Stimulated activated CD4-positive, alpha-beta T cell treated with anti-CD3 and anti-CD28 coated beads, TNF-alpha, amount 100 ng/mL, for 1 hour (primary cell): ENCODE measurements at places on chromosomes 5 and 9.

DNA sequence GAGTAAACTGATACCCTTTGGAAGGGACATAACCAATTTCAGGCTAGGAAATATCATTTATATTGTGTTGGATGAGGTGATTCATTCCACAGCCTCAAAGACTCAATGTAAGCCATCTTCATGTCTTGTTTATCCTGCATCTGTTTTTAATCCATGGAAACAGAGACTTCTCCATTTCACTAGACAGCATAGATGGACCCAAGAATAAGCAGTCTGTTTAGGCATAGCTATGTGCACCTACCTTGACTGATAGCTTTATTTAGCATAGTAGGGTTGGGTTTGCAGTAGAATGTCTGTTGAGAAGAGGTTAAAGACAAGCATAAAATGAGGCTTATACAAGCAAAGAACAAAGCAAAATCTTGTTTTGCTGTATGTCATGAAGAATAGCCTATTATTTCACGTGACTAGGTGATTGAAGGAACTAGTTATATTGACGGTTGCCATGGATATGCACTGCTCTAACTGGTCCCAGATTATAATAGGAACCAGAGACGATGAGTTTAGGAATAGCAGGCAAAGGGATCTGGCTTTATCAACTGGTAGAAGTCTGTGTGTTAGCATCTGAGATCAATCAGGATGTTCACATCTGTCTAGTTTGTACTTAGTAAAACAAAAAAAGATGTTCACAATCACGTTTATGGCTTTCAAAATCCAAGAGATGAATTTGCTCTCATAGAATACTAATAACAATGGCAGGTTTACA, 154.8 kb upstream of the KLF9 start:
- DNase-seq, result no peak

DNA sequence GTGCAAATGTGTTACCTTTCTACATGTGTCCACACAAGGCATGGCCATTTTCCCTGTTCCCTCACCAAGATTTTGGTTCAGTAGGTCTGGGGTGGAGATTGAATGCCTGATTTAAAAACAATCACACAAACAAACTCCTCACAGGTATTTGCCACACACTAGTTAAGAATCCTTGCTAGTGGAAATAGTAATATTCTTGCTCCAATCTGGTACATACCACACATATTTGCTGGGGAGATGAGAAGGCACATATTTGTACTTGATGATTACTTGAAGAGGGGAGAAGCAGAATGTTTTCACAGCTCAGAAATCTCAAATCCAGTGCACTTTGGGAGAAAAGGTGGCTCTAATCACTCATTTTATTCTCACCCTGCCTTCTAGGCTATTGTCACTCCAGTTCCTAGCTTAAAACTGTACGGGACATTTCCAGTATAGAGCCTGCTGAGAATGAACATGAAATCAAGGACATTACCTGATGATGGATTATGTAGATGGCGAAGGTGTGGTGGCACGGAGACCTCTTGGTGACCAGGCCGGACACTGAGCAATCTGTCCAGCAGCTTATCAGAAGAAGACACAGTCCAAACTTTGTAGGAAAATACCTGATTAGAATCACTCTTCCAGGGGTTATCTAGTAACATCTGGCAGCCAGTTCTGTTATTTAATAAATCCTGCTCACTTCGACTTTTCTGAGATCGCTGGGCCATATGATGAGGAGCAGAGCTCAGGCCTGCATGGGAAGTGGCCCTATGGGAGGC, 116.1 kb upstream of the IL6ST start:
- DNase-seq, result no peak

DNA sequence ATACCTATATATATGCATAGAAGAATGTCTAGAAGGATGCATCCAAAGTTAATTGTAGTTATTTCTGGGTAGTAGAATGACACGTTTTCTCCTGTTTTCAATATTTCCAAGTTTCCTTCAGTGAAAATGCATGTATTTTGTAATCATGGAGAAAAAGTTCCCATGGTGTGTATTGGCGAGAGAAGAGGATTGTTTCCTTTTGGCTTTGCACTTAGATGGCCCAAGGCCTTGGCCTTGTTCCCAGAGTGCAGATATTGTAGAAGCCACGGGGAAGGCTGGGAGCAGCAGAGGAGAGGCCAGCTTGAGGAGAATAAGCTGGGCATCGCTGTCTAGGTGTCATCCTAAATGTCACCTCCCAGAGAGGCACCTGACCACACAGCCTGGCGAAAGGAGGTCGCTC, 44.0 kb downstream of the IRF1 start:
- no peak for DNase-seq

DNA sequence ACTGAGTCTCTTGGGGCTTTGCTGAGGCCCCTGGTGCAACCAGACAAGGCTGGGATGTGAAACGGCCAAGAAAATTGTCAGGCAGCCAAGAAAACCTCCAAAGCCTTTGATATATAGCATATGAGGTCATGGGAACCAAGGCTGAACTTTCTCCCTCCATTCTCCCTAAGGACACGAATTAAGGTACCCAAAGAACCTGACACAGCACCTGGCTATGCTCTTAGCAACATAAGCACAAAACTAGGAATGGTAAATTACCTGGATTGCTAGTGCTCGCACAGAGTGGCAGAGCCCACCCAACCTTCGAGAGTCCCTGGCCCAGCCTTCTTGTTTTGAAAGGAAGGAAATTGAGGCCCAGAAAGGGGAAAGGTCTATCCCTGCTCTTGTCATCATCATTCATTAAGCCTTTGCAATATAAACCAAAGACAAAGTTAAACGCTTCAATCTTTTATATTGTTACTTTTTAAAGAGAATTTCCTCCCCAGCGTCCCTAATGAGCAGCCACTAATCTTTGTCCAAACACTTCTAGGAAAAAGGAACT, 220.0 kb upstream of the NR4A3 start:
- no peak for DNase-seq

DNA sequence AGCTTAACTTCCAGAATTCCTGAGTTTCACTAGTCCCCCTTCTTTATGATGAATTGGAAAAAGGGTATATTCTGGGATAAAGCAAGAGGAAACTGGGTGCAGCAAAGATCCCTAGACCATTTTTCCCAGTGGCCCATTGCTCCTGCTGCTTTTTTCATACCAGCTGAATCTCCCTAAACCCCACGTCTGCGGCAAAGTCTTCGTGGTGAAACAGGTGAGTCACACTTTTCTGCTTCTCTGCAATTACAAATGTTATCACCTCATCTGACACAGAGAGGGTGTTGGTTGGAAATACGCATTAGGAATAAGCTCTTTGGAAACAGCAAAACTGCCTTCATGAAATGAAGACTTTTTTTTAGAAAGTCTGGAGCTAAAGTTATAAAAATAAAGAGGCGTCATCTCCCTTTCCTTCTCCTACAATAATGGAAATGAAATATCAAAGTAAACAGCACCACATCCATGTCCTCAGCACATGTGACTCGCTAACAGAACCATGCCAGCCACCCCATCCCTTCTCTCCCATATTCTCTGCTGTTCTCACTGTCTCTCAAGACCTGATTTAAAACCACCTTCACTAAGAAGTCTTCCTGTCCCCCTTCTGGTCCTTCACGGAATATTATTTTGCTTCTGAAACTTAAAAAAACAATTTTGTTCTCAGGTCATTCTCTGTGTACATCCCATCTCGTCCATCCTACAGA, 39.5 kb upstream of the GLRX start:
- DNase-seq, result no peak

- DNase-seq, result no peak
These were observed 36.1 kb upstream of the OSMR start for GRCh38 chr5:38809388-38810359.

- no peak for DNase-seq
These were observed 66.1 kb downstream of the RPS23 start for GRCh38 chr5:82211855-82212572.

- DNase-seq, result no peak
These were observed 108.1 kb upstream of the SLC27A6 start for GRCh38 chr5:128857076-128857677.

DNA sequence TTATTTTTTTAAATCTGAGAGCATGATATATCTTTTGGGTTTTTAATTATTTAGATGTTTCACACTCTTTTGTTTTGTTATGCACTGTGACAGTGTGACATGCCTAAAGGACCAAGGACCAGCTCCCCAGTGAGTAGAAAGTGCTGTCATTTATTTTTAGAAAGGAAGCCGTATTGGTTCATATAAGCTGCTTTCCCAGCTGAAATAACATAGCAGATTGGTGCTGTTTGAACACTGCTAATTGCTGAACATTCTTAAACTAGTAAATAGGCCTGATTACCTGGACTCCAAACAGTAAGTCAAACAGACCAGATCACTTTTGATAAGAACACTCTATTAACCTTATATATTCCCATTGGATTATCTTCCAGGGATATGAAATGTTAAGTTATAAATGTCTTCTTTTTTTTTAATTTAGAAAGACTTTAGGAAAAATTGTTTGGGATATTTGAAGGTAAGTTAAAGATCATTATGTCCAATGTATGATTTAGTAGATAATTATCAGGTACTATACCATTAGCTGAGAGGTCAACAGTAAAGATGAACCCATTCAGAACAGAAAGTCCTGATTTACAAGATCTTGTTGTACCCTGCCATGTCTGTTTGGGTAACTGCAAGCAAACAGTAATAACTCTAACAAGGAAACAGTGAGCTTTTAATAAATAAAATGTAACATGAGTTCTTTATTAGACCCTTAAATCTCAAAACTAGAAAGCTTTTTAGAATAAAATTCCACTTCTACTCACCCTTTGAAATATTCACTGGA, 27.8 kb upstream of the ELL2 start:
- no peak for DNase-seq

GRCh38 chr9:74663439-74663838, 166.3 kb downstream of the RORB start:
- DNase-seq, result no peak

DNA sequence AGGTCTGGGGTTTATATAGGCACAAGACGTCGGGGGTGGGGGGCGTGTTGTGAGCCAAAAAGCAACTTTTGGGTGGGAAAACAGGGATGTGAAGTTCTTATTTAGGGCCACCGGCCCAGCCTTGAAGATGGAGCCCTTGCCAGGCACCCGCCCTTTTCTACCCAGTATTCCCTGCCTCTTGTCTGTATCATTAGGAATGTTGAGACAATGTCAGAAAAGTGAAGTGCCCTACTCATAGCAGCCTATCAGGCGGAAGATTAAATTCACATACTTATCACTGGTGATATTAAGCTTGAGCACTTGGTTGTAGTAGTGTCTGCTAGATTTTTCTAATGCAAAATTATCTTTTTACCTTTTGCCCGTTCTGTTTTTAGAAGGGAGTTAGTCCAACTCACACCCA, 293.5 kb downstream of the CDH10 start:
- DNase-seq, result no peak

DNA sequence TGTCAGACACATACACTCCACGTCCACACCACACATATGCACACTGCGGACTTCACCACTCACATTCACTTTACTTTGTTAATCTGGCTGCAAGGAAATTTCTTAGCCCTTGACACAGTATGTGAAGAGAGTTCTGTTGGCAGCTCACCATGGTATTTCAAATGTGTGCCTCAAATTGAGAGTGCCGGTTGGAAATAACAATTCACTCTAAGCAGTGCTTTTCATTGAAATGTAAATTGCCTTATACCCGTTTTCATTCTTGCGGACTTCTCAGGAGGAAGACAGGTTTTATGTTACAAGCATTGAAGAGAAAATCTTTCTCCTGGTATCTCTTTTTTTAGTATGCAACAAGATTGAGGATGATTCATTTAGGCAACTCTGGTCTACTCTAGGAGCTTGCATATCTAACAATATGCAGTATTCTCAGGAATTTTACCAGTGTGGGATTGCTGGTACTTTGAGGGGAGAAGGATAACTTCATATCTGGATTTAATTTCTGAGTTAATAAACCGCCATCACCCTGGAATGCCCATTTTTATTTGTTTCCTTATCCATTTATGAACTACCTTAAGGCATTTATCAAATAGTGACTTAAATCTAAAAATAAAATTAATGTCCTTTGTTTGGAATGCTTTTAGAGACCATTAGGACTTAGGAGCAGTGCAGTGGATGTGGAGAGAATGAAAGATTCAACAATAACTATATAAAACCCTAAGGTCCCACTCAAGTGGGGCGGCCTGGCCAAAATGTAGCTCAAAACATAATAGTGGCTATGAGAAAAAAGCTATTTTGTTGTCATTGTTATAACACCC, 87.0 kb downstream of the IQGAP2 start:
- DNase-seq, result no peak

DNA sequence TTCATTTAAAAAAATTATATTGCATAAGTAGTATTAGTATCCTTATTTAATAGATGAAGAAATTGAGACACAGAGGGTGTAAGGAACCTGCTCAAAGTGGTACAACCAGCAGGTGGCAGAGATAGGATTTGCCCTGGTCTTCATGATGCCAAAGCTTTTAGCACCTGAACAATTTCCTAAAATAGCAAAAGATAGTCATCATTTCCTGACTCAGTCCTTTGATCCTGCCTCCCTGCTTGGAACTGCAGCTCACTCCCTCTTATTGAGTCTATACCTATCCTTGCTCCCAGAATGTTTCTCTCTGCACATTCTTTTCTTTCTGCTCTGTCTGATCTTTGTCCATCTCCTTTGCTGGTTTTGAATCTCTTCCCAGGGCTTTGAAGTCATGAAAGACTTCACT, 155.8 kb downstream of the FRMD3 start:
- no peak for DNase-seq

GRCh38 chr9:127196826-127197145, 67.8 kb upstream of the GARNL3 start:
- DNase-seq, result no peak

DNA sequence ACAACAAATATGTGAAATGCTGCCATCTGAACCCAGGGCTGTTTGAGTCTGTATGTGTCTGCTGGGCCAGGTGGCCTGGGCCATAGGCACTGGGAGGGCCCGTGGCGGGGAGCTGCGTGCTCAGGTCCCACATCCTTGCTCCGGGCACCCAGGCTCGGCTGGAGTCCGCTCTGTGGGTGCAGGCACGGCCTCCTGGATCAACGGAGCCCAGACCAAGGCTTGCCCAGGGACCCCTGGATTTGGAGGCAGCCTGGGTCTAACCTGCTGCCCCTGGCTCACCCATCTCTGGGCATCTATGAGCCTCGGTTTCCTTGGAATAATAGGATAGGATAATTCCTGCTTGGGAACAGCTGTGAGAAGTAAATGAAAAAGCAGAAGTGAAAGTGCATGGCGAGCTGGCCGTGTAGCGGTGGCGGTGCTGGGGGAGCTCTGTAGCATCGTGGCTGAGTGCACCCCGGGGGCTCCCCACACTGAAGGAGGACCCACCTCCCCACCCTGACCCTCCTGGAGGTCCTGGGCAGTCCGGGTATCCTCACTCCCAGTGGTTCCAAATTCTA, 1.2 kb downstream of the CDHR2 start:
- DNase-seq, result no peak

DNA sequence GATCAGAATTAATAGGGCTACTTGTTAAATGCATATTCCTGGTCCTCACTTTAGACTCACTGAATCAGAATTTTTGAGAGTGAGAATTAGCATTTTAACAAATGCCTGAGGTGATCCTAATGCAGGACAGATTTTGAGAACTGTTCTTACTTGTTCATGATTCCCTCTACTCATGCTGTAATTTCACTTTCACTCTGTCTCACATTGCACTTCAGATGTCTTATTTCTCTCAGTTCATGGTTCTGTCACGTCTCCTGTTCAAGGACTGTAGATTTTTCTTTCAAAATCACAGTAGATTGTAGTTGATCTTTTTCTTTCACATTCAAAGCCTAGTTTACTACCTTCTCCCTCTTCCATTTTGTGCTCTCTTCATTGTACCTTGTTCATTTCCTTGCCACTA, 54.3 kb downstream of the ADGRV1 start:
- DNase-seq, result no peak

GRCh38 chr5:6615034-6615815, 17.6 kb downstream of the NSUN2 start:
- DNase-seq, result no peak

- no peak for DNase-seq
These were observed 19.7 kb upstream of the RAPGEF6 start for GRCh38 chr5:131654776-131655175.
